ENCODE measurements at places on chromosomes 3 and 15.

- DNase-seq: no peak
Measured at GRCh38 chr3:45506751-45507391, 87.7 kb upstream of the LIMD1 start.

DNA sequence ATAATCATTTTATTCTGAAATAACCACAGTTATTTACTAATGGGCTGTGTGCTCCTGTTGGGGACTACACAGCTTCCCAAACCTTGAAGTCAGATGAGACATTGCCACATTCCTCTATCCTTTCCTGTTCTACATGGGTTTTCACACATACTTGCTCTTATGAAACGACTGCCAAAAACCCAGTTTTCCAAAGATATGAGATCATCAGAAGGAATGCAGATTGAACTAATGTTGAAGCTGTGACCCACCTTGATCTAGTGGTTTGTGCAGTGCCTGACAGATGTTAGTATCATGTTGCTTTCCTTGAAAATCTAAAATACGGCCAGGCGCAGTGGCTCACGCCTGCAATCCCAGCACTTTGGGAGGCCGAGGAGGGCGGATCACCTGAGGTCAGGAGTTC lies 144.6 kb downstream of the VGLL4 start:
- DNase-seq: no peak

DNA sequence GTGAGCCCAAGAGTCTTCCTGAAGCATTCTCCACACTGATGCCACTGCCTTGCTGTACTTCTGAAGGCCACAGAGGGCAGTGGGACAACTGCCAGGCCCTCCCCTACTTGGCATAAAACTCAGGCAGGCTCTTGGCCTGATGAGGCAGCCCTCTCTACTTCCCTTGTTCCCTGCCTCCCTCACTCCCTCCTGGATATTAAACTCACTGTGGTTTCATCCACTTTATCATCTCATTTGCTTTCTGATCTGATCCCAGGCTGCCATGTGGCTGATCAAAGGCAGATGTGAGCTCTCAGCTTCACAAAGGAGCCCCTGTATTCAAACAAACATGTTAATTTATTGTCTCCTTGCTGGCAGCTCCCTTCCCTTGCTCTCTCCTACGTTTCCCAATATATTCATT lies 533.5 kb downstream of the IGSF11 start:
- DNase-seq: peak; percentile 86

DNA sequence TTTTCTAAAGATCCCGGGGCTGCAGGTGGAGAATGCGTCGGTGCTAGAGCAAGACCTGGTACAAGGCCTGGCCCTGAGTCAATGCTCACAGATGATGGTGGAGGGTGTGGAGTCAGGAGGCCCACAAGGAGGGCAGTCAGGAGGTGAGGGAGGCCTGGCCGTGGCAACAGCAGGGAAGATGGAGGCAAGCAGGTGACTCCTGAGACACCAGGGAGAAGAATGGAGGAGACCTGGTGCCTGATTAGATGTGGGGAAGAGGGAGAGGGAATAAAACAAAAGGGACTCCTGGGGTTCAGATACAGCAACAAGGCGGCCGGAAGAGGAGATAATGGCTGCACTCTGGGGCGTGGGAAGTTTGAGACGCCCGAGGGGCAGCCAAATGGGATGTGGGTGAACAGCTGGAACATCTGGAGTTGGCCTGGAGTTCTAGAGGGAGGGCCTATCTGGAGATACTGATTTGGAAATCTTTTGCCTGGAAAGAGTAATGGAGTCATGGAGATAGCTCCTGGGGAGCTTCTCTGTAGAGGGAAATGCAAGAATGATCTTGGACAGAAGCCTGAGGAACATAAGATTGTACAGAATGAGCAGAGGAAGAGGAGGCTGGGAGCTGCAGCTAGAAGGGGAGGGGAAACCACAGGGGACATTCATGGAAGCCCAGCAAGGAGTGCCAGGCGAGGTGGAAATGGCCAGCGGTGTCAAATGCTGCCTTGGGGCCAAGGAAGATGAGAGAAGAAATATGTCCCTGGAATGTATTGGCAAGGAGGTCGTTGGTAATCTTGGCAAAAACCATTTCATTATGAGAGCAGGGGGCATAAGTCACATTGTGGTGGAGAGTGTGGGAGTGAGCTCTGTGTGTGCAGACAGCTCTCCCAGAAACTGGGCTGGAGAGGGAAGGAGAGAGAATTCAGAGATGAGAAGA lies 67.5 kb upstream of the CORO2B start:
- DNase-seq: no peak

- no peak for DNase-seq
Measured at GRCh38 chr15:99953886-99954285, 220.6 kb upstream of the LYSMD4 start.

DNA sequence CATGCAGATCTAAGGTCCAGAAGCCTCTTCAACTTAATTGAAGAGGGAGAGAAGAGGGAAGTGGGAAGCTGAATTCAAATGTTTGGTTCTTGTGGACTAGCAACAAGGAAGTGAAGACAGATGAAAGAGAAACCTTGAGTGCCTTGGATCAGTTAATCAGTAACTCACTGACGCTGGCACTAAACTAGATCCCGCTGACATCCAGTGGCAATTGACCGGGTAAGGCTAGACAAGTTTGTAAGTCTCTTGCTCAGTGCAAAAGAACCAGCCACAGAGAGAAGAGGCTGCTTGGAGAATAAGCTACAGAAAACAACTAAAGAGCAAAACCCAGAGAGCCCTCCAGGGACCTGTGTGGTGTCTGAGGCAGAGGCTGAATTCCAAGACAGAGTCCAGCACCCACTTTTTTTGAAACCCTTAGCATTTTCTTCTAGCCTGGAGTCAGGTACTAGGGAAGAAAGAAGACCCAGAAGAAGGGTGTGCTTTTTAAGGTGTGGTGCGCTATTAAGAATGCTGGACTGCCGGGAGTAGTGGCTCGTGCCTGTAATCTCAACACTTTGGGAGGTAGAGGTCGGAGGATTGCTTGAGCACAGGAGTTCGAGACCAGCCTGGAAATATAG lies 6.9 kb downstream of the PLCH1 start:
- no peak for DNase-seq

DNA sequence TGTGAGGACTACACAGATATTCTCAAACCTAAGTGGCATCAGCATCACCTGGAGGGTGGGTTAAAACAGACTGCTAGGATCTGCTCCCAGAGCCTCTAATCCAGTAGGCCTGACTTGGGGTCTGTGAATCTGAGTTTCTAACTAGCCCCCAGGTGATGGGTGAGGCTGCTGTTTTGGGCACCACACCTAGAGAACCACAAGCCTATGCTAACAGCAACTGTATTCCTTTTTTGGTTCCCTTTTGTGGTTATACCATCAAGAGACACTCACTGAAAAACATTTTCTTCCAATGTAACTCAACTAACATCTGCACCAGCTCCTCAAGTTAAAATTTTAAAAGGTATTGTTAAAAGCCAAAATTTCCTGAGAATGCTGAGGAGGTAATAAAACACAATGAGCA lies 16.0 kb downstream of the WDR82 start:
- no peak for DNase-seq

DNA sequence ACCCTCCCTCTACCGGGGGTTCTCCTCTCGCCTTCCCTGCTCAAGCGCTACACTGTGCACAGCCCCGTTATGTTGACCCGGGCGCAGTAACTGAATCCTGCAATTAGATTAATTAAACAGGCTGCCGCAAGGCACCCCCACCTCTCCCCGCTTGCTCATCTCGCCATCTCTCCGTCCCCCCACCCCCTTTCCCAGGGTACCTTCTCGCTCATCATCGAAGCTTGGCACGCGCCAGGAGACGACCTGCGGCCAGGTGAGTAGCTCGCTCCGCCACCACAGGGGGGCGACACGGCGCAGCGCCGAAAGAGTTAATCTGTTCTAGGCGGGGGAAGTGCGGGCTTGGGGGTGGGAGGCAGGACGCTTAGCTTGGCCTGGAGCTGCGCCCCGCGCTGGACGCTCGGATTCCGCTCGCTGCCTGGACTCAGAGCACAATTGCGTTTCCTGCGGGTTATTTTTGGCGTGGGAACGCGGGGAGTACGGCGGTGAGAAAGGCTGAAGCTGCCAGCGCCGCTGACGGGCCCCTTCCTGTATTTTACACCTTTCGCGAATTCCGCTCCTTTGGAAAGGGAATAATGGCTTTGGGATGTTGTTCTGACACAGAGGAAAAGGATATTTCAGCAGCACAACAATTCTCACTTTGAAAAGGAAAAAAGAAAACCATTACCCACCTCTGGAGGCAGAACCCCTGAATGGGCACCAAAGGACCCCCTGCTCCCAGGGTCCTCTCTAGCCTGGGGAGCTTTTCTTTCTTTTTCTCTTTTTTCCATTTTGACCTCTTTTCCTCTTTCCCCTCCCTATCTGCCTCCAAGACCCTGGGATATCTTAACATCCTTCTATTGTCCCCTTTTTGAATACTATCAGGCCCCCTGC lies 1.5 kb downstream of the DLL4 start:
- peak; percentile 42 for DNase-seq

- no peak for DNase-seq
Measured at GRCh38 chr15:41773332-41773728, 954 bp upstream of the MAPKBP1 start.

DNA sequence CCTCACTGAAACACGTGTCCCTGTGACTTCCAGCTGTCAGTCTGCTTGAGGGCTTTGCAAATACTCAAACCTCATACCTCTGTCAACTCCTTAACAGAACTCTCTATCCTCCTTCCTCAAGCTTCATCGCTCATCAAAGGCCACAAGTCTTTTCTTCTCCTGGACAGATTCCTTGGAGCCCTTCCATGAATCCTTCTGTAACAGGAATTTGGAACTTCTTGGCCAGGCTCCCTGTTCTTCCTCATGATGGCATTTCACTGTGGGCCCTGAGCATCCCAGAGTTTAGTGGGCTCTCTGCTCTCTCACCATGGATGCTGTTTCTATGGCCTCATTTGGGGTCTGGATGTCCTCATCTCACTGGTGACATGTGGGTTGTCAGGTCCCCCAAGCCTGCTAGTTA lies 105.0 kb upstream of the TLE3 start:
- no peak for DNase-seq

GRCh38 chr3:183519891-183520290 lies 35.6 kb downstream of the KLHL6 start:
- DNase-seq: no peak

- DNase-seq: peak; percentile 82
Measured at GRCh38 chr3:99720985-99721632, 82.7 kb downstream of the COL8A1 start.

DNA sequence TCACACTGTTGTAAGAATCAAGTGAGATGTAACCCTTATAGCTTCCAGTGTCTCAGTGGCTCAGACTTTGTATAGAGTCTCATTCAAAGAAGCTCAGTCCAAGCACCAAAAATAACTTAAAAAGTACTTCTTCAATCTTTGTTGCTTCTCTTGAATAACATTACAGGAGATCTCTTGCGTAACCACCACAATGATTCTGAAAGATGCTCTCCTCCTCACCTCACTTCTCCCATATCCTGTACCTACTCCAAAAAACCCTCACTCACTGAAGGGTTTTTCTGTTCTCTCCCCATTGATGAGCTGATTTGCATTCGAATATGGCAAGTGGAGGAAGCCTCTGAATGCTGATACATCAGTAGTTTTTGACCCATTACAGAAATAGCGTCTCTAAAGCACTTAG lies 39.4 kb upstream of the MRPS22 start:
- no peak for DNase-seq

GRCh38 chr3:109241459-109242186 lies 74.7 kb downstream of the DPPA2 start:
- no peak for DNase-seq

- no peak for DNase-seq
Measured at GRCh38 chr15:76038512-76038911, 21.3 kb upstream of the TMEM266 start.

DNA sequence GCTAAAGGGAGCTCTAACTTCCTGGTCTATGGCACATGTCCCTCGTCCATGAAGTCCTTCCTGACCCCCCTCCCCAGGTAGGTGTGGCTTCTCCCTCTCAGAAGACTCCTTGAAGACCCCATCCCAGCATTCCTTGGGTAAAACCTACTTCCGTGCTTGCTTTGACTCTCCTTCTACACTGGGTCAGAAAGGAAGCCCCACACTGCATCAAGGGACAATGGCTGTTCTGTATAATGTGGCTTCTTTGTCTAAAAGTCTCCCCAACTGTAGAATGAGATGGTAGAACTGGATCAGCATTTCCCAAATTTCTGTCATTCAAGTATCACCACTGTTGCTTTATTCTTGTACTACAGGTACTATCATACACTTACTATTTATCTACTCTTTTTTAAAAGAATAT lies 3.9 kb upstream of the DNAJA4 start:
- no peak for DNase-seq

- DNase-seq: no peak
Measured at GRCh38 chr15:90031231-90031791, 30.2 kb downstream of the ZNF710 start.

- no peak for DNase-seq
Measured at GRCh38 chr3:64270866-64271260, 45.6 kb upstream of the PRICKLE2 start.

- no peak for DNase-seq
Measured at GRCh38 chr15:32866454-32867312, 148.9 kb downstream of the GREM1 start.

GRCh38 chr15:95016511-95017229 lies 785.3 kb downstream of the MCTP2 start:
- DNase-seq: no peak

- no peak for DNase-seq
Measured at GRCh38 chr3:126022741-126023359, 53.9 kb downstream of the ROPN1B start.

- DNase-seq: no peak
Measured at GRCh38 chr3:99774467-99774866, 43.2 kb upstream of the CMSS1 start.

DNA sequence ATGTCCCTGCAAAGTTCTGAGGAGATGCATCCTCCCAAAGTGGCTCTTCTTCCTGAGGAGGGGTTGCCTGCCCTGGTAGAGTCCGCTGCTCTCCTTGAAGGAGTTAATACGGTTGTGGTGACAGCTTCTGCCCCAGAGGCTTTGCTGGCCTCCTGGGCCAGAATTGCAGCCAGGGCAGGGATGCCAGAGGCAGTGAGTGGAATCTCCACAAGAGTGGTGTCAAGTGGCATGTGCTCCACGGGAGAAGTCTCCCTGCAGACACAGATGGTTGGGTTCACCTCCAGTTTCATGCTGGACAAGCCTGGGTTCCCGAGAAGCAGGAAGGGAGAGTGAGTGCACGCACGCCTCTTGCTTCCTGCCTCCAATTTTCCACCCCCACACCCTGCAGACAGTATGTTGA lies 105.5 kb downstream of the SLC25A26 start:
- DNase-seq: no peak

- DNase-seq: no peak
Measured at GRCh38 chr3:176362191-176362731, 835.0 kb downstream of the TBL1XR1 start.

GRCh38 chr3:81393251-81393650 lies 368.2 kb downstream of the GBE1 start:
- no peak for DNase-seq

DNA sequence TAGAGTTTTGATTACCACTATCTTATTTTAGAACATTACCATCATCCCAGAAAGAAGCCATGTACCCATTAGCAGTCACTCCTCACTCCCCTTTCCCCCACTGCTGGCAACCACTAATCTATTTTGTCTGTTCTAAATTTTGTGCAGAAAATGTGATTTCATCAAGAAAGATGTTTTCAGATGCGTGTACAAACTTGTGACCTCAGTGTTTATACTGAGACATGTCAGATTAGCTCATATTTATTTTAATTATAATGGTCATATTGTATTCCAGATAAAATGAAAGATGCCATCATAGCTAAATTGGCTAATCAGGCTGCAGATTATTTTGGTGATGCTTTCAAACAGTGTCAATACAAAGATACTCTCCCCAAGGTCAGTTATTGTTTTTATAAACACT lies 27.8 kb downstream of the PDCD6IP start:
- no peak for DNase-seq

GRCh38 chr3:95751509-95751908 lies 1062.9 kb upstream of the EPHA6 start:
- no peak for DNase-seq
